ENCODE measurements at places on chromosomes 3 and 15.

GRCh38 chr3:182521339-182521738, 272.0 kb upstream of the ATP11B start:
- no peak for DNase-seq

DNA sequence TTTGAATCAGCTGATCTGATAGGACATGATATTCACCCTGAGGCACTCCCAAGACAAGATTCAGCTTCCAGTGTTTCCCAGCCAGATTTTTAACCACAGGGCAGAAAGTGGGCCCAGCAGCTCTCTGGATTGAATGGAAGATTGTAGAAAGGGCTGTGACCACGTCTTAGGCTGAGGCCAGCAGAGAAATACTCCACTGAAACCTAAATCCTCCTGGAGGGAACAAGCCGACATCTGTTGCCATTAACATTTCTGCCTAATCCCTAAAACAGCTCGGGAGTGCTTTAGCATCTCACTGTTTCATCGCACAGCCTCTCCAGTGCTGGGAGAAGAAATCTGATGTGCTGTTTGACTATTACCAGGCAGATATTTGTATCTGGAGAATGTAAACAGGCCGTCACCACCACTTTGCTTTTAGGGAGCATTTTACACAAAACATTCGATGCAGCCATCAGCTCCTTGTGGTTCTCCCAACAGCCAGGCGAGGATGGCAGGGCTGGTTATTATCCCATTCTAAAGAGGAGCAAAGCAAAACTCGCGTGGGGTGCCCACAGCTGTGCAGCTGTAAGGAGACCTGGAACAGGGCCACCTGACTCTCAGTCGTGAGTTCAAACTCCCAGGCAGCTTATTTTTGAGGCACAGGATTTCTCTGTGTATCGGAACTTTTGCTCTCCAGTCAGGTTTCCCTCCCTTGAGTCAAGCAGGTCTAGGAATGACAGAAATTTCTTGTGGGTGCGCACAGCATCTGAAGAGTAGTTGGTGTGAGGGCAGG, 117.4 kb downstream of the LIPC start:
- DNase-seq, result no peak

DNA sequence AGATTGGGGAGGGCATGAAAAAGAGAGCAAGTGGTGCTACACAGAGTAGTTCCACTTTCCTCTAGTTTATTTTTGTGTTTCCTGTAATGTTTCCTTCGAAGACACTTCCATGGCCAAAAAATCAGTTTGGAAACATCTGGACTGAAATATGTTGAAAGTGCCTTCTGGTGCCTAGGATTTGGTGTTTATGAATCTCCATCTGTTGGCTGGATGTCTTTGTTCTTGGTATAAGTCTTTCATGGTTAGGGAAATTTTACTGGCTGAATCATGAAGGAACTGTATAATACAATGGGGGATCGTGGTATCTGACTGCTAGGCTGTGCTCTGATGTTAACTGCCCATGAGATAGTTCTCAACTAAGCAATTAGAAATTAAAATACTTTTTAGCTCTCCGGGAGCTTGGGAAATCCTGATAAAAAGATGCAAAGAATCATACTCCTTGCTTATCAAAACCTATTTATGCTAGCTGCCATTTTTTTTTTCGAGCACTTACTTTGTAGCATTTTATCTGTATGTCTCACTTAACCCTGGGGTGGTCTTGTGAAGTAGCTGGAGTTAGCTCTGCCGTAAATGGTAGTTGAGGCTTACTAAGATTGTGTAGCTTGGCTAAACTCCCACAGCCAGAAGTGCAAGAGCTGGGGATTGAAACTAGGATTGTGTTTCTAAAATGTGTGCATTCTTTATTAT, 21.9 kb downstream of the AKAP13 start:
- no peak for DNase-seq

DNA sequence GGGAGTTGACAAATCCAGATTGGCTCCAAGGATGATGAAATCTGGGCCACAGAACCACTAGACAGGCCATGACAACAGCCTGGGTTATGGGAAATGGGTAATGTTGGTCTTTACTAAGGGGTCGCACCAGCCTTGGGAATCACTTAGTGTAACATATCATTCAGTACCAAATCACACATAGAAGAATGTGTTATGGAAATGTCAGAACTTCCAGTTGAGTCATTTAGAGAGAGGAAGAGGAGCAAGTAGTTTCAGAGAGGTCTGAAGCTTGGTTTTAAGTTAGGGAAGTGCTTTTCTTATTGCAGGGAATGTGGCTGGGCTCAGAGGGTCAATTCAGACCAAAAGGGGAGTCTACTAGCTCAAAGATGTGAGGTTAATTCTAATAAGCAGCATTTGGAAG, 241.6 kb upstream of the ZPLD1 start:
- no peak for DNase-seq
